Motor neuron (in vitro differentiated cells): ENCODE measurements at places on chromosomes 7 and 10.
A peak's percentile ranks its signal among the peaks of the same experiment; 100 is the strongest.

GRCh38 chr7:67493366-67493765, 496.7 kb downstream of the TYW1 start:
- no peak for ATAC-seq

GRCh38 chr7:47647918-47648250, 66.0 kb upstream of the TNS3 start:
- no peak for ATAC-seq

GRCh38 chr10:28326516-28327490, 23.9 kb upstream of the MPP7 start:
- no peak for ATAC-seq

DNA sequence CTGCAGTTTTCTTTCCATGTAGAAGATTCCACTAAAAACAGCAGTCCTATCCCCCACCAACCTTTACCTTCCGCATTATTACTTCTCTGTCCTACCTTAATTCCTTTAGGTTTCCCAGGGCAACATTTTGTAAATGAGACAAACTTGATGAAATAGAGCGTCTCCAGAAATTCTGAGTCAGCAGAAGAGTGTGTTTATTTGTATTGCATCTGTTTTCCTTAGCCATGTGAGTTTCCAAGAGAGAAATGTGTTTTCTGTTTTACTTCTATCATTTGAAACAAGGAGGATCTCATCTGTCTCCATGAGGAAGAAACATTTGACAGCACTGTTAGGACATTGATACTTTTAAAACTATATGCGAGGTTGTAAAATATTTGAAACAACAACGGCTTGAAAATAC, 244.2 kb upstream of the PLXDC2 start:
- no peak for ATAC-seq

DNA sequence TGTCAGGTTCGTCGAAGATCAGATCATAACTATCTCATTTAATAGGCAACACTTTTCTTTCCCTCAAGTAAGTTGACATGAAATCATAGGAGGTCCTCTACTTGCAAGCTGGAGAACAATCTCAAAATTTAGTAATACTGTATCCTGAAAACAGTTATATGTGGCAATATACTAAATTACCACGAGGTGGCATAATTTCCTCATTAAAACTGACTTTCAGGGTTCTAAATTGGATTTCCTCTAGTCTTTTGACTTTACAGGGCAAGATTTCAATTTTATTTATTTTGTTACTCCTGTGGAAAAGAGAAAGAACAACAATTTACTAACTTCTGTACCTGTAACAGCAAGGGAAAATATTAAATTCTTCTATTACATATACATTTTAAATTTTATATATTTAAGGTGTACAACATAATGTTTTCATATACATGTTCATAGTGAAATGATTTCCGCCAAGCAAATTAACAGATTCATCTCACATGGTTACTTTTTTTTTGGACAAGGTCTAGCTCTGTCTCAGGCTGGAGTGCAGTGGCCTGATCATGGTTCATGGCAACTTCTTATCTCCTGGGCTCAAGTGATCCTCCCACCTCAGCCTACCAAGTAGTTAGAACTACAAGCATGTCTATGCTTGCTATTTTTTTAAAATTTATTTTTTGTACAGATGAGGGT, 53.4 kb upstream of the CYP2C18 start:
- ATAC-seq: no peak

DNA sequence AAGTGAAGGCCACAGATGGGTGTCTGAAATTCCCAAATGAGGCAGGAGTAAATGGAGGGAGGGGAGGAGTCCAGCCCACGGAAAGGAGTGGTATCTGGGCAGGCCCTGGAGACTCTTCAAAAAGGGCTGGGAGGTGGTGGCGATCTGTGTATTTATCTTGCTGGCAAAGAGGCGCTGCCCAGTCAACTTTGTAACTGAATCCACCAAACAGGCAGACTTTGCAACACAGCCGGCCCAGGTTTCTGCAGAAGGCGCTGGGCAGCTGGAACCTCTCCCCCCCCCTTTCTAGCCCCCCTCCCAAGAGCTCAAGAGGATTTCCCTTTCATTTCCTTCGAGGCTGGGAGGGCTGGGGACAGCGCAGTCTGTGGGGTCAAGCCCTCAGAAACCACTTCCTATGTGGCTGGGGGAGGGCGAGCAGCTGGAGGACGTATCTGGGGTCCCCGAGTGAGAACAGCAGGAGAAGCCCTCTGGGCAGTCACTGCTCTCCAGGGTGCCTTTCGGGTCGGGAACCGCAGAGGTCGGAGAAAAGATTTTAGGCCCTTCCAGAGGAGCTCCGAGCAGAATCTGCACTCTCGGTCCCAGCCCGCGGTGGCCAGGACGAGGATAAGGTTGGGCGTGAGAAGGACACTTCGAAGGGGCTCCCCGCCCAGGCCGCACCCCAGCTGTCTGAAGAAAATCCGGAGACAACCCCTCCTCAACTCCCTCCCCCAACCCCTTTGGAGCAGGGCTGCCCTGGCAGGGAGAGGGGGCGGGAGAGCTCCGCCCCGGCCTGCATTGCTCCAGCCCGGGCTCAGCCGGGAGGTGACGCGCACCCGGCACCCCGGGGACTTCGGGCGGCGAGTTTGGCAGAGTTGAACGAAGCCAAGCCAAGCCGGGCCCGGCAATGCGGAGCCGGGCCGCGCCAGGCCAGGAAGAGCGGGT, 965 bp downstream of the ZCCHC24 start:
- ATAC-seq: peak; percentile 18

DNA sequence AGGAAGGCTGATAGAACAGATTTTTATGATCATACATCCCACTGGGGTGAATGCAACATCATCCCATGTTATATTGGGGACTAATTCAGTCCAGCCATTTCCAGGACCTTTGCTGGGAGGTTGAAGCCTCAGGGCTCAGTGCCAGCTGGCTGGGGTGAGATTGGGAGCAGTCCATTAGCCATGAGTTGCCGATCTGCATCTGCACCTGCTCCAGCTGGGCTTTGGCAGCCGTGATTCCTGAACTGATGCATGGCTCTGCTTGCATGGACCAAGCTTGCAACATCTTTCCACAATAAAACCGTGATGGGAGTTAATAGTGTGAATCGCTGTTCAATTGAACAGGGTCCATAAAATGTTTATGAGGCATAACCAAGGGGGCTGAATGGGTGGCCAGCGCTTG, 346.9 kb downstream of the TYW1 start:
- ATAC-seq: no peak

DNA sequence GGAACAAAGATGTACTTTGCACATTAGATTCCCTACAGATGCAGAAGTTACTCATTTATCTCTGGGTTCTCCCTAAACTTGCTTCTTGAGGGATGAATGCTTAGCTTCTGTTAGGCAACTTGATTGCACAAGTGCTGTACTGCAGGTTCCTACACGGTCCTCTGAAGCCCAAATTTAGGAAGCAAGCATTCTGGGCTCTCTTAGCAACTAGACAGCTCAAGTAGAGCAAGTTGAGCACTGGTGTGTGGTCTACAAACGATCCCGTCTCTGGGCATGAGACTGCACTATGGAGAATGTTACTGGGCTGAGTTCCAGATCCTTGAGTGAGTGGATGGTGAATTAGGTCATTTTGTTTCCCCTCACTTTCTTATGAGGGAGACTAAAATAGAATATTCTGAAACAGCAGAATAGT, 14.3 kb downstream of the SEMA3D start:
- peak; percentile 15 for ATAC-seq

DNA sequence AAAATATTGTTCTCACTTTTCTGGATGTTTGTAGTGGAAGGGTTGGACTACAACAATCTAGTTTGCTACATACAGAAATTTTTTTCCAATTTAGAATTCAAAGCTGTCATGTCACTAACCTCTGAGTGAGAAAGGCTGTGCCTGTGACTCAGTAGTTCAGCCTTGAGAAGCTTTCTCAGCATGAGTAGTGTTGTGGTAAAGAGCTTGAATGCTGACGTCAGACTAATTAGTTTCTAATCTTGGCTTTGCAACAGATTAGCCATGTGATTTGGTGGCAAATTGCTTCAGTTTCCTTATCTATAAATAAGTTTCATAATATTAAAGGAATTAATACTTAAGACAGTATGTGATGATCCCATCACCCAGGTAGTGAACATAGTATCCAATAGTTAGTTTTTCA, 83.8 kb downstream of the ABCA13 start:
- no peak for ATAC-seq

GRCh38 chr7:104816537-104816936, 197.5 kb upstream of the KMT2E start:
- ATAC-seq: no peak

DNA sequence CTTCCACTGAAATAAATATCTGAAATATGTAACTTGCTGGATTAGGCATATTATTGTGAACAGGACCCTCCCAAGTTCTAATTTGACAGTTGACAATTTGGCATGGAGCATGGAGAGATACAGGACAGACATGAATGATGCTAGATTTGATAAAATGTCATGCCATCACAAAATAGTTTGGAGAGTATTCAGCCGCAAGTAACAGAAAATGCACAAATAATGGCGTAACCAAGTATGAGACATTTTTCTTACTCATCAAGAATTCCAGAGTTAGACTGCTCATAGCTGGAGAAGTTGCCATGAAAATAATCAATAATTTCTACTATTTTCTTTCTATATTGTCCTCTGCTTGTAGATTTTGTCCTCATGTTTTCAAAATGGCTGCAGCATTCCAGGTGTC, 45.5 kb upstream of the GPAM start:
- ATAC-seq: no peak

GRCh38 chr7:74464931-74465886, 11.5 kb downstream of the GTF2IRD1 start:
- no peak for ATAC-seq

DNA sequence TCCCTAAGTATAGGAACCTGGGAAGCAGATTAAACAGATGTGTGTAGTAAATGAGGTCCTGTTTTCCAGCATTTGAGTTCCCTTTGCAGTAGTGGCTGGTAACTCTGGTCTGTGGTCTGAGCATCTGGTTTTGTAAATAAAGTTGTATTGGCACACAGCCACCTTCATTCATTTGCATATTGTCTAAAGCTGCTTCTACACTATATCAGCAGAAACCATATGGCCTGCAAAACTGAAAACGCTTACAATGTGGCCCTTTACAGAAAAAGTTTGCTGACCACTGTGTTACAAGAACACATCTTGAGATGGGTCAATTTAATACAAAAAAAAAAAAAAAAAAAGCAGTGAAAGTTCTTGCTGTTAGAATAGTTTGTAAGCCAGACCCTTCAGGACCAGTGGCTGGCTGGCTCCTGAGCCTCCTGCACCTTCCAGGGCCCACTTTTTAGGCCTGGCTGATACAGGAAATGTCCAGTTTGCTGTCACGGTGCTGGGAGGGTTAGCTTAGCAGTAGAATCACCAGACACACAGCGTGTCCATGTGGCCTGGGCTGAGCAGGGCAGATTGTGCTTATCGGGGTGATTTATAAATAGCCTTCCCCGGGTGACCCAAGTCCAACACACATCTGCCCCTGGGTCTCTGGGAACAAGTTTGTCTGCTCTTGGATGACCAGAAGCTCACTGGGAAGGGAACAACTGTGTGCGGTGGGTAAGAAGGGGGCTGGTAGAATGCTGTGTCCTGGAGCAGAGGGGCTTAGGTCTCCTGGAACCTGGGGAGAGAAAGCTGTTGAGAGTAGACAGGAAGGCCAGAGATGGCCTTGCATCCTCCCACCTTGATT, 1.4 kb downstream of the C10orf71 start:
- no peak for ATAC-seq

DNA sequence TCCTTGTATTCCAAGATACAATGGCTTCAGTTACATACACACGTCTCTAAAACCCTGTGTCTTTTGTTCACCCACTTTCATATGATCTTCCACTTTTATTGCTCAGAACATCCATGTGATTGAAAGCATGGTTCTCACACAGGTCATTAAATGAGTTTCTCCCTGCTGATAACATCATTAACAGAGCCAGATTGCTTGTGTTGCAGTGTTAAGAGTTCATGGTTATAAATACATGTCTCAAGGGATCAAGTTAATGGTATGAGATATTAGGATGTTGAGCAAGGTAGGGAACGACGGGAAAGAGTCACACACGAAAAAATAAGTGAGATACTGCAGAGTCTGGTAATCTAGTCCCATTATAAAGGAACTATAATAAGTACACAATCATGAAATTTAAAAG, 861.5 kb downstream of the SORCS1 start:
- no peak for ATAC-seq
